Brain microvascular endothelial cell (primary cell): ENCODE measurements at places on chromosomes 7 and 10.
A peak's percentile ranks its signal among the peaks of the same experiment; 100 is the strongest.

DNA sequence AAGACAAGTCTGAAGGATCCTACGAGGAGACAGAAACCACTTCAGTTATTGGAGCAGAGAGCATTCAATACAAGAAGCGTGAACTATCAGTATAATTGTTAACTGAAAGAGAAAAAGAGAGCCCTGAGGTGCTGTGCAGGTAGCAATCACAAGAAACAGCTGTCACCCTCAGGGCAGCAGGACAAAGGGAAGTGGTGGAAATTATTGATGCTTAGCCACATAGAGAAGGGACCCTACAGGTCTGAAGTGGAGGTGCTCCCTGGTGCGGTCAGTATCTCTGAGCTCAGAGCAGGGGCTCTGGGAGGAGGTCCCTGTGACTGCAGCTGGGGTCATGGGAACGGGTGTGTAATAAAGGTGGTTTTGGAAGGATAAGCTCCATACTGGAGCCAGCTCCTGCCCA, 97.8 kb upstream of the KLF6 start:
- DNase-seq, result no peak

DNA sequence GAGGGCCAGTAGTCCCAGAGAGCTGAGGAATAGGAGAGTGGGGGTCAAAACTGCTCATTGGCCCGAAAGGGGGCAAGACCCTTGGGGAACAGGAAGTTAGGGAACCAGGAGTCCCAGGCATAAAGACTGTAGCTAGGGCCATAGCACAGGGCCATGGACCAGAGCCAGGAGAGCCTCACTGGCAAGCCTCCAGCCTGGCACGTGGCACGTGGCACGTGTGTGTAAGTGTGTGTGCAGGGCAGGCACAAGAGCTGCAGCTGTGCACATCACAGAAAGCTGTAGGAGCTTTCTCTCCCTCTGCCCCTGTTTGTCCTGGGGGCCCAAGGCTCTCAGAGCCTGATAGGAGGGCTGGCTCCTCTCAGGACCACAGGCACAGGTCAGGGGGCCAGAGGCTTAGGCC, 47.8 kb upstream of the SLF2 start:
- no peak for DNase-seq

DNA sequence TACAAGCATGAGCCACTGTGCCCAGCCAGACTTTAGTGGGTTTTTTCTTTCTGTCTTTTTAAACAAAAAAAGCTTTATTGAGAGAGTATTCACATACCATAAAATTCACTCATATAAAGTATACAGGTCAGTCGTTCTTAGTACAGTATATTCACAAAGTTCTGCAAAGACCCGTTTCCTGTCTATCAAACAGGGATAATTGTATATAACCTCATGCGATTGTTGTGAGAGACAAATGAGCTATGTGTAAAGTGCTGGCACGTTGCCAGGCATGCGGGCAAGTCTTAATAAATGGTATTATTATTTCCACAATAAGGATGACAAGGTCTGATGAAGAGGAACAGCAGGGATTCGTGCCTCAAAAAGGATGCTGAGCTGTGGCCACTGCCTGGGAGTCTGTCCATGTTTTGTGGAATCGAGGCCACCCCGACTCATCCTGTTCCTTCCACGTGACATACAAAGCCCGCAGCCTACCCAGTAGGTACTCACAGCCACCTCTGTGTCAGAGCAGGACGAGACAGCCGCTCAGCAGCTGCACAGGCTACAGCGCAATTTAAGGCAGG, 51.6 kb downstream of the SMKR1 start:
- DNase-seq, result peak; percentile 12

DNA sequence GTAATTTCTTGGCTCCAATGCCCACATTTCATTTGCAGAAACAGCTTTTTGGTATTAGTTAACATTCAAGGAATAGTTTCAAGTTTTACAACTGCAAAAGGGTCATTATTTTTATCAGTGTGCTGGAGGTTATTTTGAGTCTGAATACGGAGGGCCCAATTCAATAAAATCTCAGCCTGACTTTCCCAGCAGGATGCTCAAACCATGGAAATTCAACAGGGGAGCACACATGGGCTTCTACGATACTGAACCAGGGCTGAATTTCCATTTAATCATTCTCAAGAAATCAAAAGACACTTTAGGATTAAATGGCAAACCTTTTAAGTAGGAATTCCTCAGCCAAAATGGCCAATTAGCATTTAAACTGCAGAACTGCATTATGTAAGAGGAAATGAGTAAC, 700.9 kb upstream of the ANKRD30A start:
- no peak for DNase-seq

GRCh38 chr10:114749510-114749909, 72.1 kb upstream of the FHIP2A start:
- no peak for DNase-seq

GRCh38 chr10:70756700-70757360, 28.3 kb downstream of the TBATA start:
- peak; percentile 47 for DNase-seq

GRCh38 chr7:82750007-82750406, 306.4 kb upstream of the CACNA2D1 start:
- DNase-seq, result no peak

DNA sequence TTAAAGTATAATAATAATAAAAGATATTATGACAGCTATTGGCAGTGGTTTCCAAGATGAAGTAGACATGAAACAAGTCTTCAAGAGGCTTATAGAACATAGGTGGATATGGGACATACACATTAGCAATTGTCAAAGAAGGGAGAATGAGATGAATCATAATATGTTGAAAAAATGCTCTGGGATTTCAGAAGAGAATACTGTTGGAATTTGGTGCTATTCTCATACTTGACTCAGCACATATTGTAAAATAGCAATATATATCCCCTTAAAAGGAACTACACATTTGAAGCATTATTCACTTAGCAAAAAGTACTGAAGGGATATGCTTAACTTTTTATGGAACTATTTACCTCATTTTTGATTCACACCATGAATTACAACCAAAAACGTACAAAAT, 577.2 kb upstream of the PCDH15 start:
- DNase-seq, result no peak

DNA sequence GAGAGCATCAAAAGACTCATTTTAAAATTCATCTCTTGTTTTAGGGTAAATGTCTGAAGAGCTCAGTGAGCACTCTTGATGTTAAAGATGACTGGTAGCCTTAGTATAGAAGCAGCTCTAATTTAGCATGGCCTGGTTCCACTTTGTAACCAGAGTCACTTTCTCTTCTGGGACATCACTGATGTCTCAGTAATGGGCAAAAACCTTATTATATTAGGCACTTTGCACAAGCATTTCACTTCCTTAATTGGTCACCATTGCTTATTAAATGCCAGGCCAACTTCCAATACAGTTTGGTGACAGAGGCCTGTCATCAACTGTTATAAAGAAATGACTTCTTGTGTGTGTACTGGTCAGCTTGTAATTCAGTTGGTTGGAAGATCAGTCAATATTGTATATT, 53.0 kb downstream of the STEAP1B start:
- no peak for DNase-seq

GRCh38 chr10:84452003-84452402, 123.6 kb downstream of the CCSER2 start:
- DNase-seq, result no peak

DNA sequence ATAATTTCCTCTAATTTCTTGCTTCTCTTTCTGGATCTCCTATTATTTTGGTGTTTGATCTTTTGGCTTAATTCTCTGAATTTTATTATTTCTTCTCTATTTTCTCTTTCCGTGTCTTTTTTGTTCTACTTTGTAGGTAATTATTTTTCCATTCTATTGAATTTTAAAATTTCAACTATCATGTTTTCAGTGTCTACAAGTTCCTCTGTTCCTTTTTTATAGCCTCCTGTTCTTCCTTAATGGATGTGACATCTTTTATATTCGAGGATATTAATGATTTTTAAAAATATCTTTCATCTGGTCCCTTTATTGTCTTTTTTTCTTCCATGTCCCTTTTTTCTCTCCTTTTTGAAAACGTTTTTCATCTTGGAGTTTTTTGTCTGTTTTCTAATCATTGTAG, 11.1 kb downstream of the CDC123 start:
- no peak for DNase-seq

GRCh38 chr10:62765726-62766125, 38.8 kb upstream of the ADO start:
- DNase-seq, result no peak

DNA sequence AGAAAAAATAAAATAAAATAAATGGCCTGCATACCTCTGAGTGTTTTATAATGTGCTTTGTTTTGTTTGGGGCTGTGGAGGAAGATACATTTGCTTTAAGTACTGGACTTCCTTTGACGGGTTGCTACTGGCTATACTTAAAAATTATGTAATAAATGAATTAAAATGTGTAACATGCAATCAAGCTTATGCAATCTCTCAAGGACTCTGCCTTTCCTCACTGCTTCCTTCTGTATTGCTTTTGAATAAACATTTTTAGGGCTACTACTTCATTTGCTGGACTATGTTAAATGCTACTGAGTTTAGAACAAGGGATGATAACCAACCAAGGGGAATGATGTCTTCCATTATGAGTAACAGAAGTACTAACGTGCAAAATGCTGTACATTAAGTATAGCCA, 91.6 kb downstream of the ETV1 start:
- DNase-seq, result no peak

- DNase-seq, result peak; percentile 34
These were observed 363.9 kb downstream of the MALRD1 start for GRCh38 chr10:19412531-19412930.

DNA sequence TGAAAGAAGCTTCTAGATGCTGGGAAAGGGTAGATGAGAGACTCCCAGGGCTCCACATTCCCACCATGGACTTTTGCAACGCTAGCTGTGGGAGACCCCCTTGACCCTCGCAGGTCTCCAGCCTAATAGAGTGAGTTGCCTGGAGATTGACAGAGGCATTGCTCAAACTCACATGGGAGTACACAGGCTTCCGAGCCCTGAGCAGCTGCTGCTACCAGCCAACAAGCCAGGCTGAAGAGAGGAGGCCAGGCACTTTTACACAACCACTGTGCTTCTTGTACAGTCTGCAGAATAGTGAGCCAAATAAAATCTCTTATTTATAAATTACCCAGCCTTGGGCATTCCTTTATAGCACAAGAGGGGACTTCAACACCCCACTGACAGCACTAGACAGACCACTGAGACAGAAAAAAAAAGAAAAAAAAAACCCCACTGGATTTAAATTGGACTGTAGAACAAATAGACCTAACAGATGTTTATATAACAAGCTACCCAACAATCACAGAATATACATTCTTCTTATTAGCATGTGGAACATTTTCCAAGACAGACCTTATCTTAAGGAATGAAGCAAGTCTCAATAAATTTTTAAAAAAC, 146.2 kb downstream of the ZFAND4 start:
- no peak for DNase-seq

- no peak for DNase-seq
These were observed 1.9 kb downstream of the ERV3-1 start for GRCh38 chr7:65004575-65004974.

GRCh38 chr7:77651575-77652162, 44.6 kb upstream of the RSBN1L start:
- peak; percentile 29 for DNase-seq

DNA sequence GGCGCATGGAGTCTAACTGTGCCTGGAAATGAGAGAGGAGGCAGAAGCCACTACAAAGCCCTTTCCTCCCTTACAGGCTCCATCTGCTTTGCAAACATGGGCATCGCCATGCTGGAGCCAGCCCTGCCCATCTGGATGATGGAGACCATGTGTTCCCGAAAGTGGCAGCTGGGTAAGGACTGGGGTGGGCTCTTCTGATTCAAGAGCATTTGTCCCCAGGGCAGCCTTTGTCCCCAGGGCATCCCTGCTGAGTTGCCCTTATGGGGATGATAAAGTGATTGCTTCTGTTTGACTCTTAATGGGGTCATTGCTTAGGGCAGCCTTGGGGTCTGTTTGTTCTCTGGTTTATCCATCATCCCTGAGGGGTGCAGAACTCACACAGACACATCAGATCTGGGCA, 16.8 kb downstream of the SLC18A2 start:
- DNase-seq, result no peak

DNA sequence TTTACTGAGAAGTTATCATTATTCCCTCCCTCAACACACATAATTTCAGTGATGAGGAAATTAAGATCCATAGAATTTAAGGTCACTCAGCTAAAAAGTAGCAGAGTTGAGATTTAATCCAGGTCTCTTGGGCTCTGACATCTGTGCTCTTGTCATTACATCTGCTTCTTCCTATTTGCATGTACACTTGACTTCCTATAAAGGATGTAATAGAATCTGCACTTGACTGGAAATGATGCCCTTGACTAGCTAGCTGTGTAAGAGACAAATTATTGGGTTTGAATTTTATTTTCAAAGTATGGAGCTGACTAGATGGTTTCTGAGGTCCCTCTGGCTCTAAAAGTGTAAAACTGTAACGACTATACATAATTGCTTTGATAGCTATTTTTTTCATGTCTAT, 59.5 kb downstream of the AGK start:
- DNase-seq, result no peak

- no peak for DNase-seq
These were observed 91.3 kb upstream of the NPY start for GRCh38 chr7:24192691-24193090.

DNA sequence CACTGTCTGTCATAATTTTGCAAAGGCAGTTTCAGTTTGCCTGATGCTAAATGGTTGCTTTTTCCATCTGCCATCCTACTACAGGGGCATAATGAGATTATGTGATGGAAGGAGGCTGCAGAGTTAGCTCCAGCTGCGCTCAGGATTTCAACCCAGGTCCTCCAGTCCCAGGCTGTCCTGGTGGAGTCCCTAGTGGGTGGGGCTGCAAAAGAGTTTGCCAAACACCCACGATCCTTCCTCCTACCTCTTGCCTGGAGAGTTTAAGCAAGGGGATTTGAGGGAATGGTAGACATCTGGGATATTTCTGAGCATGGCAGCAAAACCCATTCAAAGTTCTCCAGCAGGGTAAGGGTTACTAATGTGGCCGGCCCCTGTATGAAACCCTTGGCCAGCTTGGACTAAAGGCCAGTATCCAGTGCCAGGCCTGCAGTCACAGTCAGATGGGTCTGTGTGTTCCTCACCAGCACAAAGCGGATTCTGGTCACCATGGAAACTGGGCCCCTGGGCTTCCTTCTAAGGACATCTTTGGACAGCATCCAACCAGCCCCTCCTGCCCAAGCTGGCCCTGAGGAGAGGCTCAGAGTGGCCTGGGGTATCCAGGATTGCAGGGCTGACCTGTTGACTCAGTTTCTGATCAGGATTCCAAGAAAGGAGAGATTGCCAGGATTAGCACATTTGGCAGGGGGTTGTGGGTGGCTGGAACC, 42.7 kb upstream of the CHST3 start:
- no peak for DNase-seq

GRCh38 chr7:79921976-79922375, 212.7 kb upstream of the GNAI1 start:
- no peak for DNase-seq

GRCh38 chr10:110273474-110273873, 31.2 kb downstream of the SMNDC1 start:
- peak; percentile 43 for DNase-seq

DNA sequence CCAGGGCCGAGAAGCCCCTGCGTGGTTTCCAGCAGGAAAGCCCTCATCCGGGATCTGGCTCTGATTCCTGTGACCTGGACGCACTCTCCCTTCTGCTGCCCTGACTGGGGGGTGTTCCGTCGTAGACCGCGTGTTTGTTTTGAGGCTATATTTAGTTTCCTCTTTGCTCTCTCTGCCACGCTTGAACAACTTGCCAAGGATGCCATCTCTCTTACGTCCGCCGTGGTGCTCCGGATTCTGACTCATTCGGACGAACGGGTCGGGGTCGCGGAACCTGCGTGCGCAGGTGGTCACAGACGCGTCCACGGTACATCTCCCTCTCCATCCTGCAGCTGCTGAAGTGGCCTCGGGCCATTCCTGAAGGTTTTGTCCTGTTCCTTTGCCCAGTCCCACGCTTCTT, 10.4 kb upstream of the SORCS3 start:
- no peak for DNase-seq
